ENCODE measurements at places on chromosomes 1 and 21.

DNA sequence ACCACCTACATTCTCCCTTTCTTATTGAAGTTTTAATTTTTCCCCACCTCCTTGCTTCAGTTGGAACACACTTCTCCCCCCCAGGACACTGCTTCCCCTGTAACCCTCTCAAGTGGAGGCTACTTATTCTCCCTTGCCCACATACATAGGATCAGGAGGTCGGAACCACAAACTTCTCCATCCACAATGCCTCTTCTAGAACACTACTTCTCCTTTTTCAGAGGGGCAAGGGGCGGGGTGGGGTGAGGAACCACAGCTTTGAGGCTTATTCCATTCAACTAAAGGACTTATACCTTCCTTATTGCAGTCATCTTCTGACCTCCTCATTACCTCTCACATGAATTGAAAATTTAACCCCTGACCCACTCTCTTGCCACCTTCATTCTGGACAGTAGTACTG lies 81.3 kb downstream of the NEK7 start:
- no peak for DNase-seq

DNA sequence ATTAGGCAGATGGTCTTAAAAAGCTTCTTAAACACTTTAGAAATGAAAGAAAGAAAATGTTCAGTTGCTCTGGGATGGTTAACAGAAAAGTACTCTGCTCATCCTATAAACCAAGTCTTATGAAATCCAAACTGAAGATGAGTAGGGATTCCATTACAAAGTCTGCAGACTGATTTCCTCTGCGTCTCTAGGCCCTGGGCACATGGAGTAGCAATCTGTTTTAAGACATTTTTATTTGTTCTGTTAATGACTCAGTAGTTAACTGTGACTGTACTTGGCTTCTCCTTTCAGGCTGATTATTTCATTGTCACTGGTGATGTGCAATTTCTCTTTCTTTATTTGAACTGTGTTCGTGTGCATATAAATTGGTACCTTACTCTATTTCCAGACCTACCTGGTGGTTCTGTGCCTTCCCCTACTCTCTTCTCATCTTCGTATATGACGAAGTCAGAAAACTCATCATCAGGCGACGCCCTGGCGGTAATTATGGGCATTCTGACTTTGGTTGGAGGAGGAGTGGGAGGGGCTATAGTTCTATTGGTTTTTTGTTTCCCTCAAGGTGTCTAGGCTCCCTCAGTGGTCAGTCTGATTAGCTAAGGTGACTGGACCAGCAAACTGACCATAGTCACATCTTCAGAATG lies 30.6 kb downstream of the ATP1A1 start:
- no peak for DNase-seq

DNA sequence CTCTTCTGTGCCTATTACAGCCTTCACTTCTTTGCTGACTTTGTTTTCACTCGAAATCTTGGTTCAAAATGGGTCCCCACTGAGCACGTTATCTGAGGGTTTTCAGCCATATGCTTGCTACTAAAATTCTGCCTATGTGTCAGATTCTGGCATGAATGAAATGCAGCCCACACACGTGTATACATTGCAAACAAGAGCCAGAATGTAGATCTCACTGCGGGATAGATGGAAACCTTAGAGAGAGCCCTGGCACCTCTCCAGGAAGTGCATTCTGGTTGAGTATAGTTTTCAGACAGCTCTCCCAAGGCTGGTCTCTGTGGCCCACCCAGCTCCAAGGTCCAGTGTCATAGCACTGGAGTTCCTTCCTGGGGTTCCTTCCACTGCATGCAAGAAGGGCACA lies 234.7 kb upstream of the GJB5 start:
- DNase-seq = no peak

- no peak for DNase-seq
Measured at GRCh38 chr1:21051177-21051825, 125.4 kb downstream of the EIF4G3 start.

GRCh38 chr1:198179556-198179981 lies 22.8 kb downstream of the NEK7 start:
- no peak for DNase-seq

DNA sequence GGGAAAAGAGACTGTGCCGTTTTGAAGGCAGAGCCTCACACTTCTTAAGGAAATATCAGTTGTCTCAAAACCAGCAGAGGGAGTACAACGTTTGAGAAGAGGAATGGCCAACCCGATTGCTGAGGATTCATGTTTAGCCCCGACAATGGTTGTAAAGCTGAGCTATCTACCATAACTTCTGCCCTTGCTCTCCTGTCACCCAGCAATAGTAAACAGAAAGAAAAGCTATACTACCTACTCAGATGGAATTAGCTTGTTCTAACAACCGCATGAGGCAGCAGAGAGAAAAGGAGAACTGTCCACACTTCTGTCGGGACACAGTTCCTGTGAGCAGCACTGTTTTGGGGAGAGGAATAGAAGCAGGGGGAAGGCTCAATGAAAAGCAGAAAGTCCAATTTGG lies 91.2 kb downstream of the SLC45A1 start:
- no peak for DNase-seq

GRCh38 chr1:57222801-57223200 lies 201.1 kb downstream of the DAB1 start:
- DNase-seq = no peak

- no peak for DNase-seq
Measured at GRCh38 chr1:116075575-116075974, 35.6 kb upstream of the MAB21L3 start.

GRCh38 chr1:71522721-71523120 lies 441.9 kb upstream of the ZRANB2 start:
- DNase-seq = no peak

DNA sequence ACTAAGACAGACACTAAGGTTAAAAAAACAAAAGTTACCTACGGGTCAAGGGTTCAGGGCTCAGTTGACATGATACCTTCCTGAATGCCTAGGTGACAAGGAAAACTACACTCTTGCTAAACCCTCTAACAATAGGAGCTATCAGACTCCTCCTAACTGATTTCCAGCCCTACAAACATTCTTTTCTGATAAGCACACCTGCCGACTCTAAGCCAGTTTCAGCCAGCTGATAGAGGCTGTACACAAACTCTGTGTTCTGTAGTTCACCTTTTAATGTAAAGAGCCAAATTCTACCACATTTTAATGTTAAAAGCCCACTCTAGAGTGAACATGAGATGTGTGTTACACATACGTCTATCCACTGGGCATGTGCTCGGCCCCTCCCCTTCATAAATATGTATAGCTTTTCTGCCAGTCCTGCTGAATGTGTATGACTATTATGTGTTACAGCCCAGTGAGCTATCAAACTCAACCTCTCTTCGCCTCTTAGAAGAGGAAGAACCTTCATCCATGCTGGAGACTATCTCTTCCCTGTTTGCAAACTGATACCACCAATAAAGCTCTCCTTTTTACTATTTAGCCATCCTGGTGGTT lies 40.0 kb upstream of the FAM163A start:
- DNase-seq = no peak

- DNase-seq = no peak
Measured at GRCh38 chr1:168079761-168080160, 57.0 kb downstream of the GPR161 start.

GRCh38 chr1:64651841-64652240 lies 93.0 kb upstream of the RAVER2 start:
- DNase-seq = no peak

DNA sequence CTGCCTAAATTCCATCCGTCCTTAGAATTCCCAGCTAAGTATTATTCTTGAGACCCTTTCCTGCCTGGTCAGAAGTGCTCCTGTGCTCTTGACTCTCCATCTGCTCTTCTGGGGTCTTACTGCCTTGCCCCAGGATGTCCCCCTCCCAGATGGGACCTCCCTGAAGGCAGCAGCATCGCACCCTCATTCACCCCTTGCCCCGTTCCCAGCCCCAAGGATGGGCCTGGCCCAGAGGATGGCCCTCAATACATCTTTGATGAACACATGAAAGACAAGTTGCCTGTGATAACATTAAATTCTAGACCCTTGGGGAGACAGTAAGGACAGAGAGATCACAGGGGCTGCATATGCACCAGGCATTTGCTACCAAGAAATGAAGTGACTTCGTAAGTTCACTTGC lies 167.2 kb downstream of the TRABD2B start:
- DNase-seq = no peak

- no peak for DNase-seq
Measured at GRCh38 chr1:227761621-227762230, 26.5 kb downstream of the SNAP47 start.

DNA sequence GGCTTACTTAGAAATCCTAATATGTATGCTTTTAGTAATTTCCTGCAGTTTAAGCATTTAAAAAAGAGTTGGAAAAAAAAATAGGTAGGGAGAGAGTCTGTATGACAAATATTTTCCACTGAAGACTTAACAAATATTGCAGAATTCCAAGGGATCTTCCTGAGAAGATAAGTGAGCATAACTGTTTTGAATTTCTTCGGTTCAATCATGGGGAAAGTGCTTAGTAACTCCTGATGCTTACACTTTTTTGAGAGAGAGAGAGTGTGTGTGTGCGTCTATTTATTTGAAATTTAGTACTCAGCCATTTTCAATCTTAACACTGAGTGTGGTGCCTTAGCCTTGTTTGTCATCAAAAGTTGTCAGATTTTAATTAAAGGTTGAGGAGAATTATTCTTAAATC lies 18.5 kb downstream of the SON start:
- DNase-seq = no peak

DNA sequence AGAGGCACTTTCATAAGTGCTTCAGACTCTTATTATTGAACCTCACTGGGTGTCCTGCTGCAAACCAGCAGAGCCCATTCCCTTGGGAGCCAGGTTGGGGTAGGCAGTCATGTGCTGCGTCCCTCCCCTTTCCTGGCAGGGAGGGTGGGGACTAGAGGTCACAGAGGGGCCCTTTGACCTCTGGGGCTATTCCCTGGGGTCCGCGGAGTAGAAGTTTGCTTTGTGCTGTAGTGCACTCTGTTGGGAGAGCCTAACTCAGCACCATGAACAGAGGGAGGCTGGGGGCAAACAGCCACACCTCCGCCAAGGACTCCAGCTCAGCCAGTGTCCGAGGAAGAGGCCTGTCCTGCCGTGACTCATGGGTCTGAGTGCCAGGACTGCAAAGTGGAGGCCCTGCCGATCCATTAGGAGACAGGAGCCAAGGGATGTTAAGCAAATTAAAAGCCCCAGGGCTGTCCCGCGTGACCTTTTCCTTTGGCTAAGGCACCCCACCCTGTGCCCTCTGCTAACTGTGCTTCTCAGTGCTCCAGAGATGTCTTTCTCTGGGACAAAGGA lies 3.0 kb upstream of the IGSF21 start:
- no peak for DNase-seq

DNA sequence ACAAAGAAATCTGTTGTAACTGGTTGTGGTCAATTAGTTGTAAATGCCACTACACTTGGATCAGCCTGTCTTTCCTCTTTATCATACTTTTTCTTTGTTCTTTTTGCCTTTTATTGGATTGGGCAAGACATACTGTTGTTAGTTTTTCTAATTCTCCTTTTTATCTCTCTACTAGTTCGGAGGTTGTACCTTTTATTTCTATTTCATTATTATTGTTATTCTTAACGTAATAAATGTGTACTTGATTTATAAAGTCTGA lies 59.2 kb downstream of the IVNS1ABP start:
- no peak for DNase-seq

DNA sequence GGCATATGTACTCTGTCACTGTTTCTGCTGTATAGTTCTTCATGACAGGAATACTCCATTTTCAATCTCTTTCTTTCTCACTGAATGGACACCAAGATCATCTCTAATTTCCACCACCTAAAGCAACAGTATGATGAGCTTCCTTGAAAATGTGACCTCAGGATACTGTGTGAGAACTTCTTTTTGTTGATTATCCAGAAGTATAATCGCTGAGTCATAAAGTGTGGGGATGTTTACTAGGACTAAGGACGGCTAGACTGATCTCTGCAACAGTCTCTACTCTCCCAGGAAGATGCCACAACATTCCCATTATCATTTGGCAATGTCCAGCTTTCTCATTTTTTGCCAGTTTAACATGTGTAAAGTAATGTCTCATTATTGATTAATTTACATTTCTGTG lies 70.3 kb downstream of the TNFSF18 start:
- DNase-seq = no peak

DNA sequence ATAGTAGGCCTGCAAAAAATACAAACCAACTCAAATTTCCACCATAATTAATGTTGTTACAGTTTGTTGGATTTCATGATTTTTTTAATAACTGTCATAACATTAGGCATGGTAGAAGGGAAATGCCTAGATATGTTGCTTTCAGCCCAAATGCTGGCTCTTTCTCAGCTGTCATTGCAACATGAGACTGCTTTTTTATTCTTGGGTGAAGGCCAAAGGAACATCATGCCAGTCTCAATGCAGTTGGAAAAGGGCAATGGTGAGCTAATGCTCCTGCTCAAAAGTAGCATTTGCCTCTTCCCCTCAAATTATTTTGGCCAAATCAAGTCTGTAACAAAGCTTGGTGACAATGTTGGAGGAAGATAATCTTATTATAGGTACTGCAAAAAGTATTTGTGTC lies 877.7 kb upstream of the PRMT6 start:
- no peak for DNase-seq

- no peak for DNase-seq
Measured at GRCh38 chr1:86062453-86062852, 94.1 kb downstream of the COL24A1 start.

GRCh38 chr1:226945858-226946245 lies 5.8 kb downstream of the COQ8A start:
- no peak for DNase-seq

DNA sequence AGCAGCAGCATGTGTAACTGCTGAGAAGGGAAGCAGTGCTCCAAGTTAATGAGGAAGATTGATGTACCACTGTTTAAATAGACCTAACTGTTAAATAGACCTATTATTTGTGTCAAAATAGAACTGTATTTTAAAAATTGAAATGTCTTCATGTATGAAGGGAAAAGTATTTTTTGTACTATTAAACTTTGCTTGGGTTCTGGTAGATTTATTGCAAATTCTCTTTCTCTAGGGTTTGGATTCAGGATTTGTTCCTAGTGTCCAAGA lies 128.3 kb downstream of the OSBPL9 start:
- no peak for DNase-seq

DNA sequence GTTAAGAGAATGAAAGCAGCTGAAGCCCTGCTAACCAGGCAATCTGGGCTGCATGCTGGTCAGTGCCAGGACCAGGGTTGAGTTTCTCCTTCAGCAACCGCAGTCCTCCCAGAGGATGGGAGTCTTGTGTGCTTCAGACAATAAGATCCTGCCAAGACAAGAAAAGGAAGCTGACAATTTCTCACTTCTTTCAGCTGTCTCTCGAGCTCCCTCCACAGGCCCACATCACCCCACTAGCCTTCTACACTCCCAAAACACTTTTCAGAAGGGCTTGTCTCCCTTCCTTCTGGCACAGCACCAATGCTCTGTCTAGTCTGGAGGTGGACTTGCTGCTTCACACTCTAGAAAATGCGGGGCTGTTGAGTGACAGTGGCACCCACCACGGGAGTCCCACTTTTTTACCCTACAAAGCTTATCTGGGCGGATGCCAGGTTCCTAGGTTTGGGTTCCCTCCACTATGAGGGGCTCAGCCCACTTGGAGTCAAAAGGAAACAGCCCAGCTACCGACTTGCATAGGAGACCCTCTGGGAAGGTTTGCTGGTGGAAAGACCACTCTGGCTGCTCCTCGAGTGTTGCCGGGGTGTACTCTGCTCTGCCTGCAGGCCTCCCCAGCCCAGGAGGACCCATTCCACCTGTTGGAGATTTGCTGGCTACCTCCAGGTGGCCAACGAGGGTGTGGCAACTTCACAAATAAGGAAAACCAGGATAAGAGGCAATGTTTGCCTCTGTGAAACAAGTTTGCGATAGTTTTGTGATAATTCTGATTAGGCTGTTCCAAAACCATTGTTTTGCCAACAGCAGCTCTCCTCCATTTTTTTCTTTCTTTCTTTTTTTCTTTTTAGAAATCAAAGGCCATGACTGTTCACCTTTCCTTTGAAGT lies 68.9 kb downstream of the TENT5C start:
- DNase-seq = no peak

GRCh38 chr1:184033711-184034167 lies 3.8 kb downstream of the COLGALT2 start:
- DNase-seq = no peak

All from stimulated activated CD4-positive, alpha-beta T cell treated with anti-CD3 and anti-CD28 coated beads, Interleukin-1b, Interleukin-23, amount 100 ng/mL, for 1 hour (primary cell).